Large intestine (tissue), 12 donors: ENCODE measurements at places on chromosomes 12 and 14.

DNA sequence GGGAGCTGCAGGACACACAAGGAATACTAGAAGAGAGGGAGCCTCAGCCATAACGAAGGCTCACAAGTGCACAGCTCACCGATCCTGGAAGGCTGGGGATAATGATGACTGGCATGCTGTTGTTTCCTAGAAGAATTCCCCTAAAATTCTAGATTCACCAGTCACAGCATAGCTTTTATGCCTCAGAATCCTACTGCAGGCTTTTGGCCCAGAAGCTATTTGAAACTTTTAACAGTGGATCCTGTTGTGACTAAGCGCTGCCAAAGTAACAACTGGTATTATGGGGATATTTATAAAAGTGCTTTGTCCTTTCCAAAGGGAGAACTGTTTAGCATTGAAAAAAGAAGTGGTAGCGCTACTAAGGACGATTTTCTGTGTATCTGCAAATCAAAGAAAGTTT, 214.1 kb upstream of the PELI2 start:
- DNase-seq = no peak

DNA sequence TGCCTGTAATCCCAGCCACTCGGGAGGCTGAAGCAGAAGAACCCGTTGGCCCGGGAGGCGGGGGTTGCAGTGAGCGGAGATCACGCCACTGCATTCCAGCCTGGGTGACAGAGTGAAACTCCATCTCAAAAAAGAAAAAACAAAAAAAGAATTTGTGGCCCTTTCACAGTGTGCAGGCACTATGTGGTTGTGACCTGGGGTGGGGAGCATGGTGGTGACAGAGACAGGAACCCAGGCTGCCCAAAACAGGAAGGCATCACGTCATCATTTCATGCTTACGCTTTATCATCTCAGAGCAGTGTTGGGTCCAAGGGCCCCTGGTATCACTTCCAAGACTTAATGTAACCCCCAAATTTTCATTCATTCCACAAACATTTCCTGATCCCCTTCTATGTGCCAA, 175.7 kb upstream of the GSC start:
- no peak for DNase-seq

- DNase-seq = no peak
Measured at GRCh38 chr14:94341656-94342333, 18.7 kb upstream of the SERPINA6 start.

DNA sequence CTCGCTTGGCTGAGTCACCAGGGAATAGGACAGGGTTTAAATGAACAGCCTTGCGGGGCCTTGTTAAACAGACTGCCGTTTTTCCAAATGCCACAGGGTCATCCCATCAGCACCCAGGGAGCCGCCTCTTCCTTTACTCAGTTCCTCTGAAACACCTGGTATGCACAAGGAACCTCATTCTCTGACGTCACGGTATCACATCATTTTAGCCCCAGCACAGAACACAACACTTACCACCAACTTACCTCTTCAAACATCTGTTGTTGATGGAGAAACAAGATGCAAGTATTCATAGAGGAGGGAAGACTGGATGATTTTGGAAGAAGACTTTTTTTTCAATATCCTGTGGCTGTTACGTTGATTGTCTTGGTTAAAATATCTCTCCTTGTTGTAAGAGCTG, 535.3 kb upstream of the TMEM132C start:
- no peak for DNase-seq

- DNase-seq = no peak
Measured at GRCh38 chr14:101950516-101951215, 13.7 kb upstream of the DYNC1H1 start.

DNA sequence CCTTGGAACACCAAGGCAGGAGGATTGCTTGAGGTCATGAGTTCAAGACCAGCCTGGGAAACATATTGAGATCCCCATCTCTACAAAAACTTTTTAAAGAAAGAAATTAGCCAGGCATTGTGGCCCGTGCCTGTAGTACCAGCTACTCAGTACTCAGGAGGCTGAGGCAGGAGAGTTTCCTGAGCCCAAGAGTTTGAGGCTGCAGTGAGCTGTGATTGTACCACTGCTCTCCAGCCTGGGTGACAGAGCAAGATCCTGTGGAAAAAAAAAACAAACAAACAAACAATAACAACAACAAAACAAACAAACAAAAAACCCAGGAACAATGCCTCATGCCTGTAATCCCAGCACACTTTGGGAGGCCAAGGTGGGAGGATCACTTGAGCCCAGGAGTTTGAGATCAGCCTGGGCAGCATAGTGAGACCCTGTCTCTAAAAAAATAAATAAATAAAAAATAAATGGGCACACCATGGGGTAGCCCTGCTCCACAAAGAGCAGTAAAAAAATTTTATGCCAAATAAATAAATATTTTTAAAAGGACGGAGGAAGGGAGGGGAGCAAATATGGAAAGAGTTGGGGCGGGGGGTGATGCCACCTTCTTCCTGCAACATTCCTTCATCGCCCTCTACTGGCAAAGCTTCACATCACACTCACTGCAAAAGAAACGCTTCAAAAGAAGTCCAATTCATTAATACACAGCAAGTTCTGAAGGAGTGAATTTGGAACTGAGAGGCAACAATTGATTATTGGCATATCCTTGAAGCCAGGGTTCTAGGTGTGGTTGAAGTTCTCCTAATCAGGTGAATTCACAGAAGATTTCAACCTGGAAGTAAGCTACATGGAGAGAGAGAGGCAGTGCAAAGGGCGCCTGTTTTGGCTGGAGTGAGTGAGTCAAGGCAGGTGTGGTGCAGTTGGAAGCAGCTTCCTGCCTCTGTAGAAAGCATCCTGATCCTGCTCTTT, 8.8 kb upstream of the GNPTAB start:
- peak; percentile 35 for DNase-seq

- DNase-seq = no peak
Measured at GRCh38 chr14:76514213-76514998, 138.5 kb downstream of the ESRRB start.

DNA sequence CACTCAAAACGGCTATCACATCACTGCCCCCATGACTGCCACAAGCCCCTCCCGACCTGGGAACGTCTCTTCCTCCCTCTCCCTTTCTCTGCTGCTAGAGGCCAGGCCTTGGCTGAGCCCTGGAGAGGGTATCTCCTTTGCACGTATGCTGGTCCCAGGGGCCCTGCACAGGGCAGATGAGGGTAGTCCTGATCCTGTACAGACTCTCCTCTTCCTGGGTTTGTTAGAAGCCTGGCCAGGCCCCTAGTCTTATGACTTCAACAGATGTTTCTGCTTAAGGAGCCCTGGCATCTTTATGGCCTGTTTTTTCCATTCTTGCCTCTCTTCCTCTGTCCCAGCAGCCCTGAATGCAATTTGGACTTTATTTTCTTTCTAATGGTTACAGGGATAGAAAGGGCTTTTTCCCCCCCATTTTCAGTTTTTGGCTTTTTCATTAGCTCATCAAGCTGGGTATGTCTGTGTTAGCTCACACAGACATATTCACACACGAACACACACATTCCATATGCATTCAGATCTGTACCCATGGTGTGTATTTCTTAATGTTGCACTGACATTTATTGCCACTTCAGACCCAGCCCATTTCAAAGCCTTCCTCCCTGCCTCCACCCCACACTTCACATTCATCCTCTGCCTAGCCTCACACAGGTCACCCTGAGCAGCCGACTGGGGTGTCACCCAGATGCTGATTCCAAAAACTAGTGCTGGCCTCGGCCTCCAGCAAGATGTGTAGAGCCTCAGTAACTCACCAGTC, 203.2 kb downstream of the ZFP36L1 start:
- peak; percentile 60 for DNase-seq

DNA sequence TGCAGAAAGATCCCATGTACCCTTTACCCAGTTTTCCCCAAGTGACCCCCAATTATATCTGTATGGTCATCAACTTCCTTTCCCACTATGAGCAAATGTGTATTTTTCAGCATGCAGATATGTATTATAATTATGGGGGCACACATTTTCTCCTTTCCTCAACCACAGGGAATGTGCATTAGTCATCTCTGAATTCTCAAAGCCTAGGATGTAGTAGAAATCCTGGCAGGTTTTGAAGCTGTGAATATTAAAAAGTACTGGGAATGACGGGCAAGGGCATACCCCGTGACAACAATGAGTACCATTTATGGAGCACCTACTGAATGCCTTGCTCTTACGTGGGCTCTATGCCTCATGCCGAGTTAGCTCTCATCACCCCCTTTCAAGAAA, 71.5 kb downstream of the VWF start:
- no peak for DNase-seq

DNA sequence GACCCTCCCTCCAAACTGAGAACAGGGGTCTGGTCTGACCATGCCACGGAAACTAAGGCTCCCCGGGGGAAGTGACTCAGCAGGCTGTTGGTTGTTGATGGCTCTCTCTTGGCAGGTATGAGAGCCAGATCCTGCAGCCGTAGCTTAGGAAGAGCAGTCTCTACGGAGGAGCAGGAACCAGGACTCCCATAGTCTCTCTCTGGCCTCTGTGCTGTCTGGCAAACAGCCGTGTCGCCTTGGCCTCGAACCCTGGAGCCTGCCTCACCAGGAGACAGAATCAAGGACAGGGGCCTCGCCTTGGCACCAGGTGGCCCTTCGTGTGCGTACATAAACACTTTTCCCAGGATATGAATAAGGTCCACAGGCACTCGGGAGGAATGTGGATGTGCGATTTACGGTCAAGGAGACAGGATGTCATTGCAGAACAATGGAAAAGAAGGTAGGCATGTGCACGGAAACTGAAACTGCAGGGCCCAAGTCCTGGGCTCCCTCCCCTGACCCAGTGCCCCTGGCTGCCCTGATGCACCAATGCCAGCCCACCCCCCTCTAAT, 7.9 kb downstream of the VWF start:
- DNase-seq = no peak
